ENCODE measurements at places on chromosomes 12 and 14. TPM values are rescaled to one million over a fixed set of nuclear protein-coding genes. Genes with fewer than 3 reads are reported as not detected.

GRCh38 chr14:89040080-89040459, 215.6 kb downstream of the TTC8 start:
- no peak for DNase-seq

- DNase-seq: peak; percentile 59
Measured at GRCh38 chr12:107515446-107515958, 170.1 kb upstream of the PWP1 start.

- peak; percentile 46 for DNase-seq
Measured at GRCh38 chr12:46825591-46826414, at the start of gene SLC38A4. SLC38A4 (minus strand) TSS chr12:46825997; CDS start chr12:46793071, 32,926 bp downstream.

DNA sequence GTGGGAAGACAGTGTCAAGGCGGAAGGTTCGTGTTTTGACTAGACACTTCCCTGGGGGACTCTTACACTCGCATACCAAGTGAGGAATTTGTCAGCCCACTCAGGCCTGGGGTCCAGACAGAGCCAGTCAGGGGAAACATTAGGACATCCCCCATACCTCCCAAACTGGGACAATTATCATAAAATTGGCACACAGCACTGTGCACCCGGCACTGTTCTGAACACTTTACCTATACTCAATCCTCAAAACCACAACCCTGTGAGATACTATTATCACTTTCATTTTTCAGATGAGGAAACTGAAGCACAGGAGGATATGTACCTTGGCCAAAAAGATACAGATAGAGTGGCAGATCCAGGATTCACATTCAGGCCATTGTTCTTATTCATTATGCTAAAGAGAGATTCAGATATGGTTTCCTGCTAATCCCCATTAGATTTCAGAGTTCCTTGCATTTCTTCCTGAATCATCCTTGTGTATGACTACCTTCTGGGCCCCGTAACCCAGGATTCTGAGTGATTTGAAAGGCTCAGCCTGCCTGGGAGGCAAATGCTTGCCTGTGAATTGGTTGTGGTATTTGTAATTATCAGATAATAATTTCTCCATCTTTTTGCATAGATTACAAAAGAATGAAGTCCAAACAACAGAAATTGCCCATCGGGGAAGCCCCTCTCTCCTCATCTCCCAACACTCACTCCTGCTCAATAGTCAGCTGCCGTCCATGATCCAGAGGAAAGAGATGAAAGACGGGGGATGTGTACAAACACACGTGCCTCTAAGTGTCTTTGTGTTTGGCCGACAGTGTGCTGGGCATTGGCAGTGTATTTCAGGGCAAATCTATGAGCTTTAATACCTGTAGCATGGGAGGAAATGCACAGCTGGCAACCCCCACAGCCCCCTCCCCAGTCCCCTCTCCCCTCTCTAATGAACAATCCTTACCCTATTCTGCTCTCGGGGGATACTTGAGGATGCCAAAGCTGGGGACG, 4.6 kb downstream of the TAC3 start:
- DNase-seq: no peak

- DNase-seq: no peak
Measured at GRCh38 chr12:45294906-45295305, 79.0 kb downstream of the ANO6 start.

DNA sequence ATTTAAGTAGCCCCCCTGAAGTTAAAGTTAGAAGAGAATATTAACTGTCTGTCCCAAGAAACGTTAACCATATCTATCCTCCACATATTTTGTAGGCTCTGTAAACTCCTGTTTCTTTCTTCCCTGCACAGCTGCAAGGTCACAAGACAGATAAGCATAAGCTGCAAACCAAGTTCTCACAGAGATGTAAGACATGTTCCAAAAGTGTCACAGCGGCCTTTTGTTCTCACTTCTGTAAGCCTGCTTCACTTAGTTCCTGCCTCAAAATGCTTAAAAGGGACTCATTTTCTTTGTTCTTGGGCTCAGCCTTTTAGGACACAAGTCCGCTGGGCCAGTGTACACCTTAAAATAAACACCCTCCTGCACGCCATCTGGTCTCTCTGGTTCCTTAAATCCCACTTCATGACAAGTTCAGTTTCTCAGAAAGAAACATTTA, 3.2 kb downstream of the RNASE1 start:
- DNase-seq: no peak

DNA sequence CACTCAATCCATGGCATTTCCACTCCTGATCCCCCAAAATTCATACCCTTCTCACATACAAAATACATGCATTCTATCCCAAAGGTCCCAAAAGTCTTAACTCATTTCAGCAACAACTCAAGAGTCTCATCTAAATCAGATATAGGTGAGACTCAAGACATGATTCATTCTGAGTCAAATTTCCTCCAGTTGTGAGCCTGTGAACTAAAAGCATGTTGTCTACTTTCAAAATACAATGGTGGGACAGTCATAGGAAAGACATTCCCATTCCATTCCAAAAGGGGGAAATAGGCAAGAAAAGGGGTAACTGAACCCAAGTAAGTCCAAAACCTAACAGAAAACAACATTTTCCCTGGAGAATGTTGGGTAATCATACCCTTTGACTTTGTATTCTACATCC, 103.3 kb downstream of the C12orf75 start:
- DNase-seq: peak; percentile 77

- peak; percentile 95 for DNase-seq
Measured at GRCh38 chr14:96249029-96249428, 7.0 kb upstream of the BDKRB1 start.

GRCh38 chr12:110849748-110850403, 3.1 kb downstream of the CCDC63 start:
- DNase-seq: no peak

DNA sequence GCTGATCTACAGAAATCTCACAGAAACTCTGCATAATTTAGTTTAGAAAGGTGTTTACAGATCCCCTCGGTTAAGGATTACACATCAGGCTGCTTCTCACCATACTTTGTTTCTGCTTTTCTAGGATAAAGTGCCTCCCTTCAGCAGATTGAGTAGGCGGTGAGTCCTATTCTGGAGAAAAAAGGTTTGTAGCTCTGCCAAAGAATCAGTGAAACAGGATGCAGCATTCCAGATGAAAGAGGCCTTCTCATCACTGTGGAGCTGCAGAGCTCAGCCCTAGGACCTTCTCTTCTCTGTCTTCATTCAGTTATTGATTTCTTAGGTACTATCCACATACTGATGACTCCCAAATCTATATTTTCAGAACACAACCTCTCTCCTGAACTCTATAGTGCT, 155.5 kb upstream of the KRR1 start:
- peak; percentile 64 for DNase-seq

GRCh38 chr12:120890963-120891362, 13.2 kb downstream of the SPPL3 start:
- DNase-seq: no peak

DNA sequence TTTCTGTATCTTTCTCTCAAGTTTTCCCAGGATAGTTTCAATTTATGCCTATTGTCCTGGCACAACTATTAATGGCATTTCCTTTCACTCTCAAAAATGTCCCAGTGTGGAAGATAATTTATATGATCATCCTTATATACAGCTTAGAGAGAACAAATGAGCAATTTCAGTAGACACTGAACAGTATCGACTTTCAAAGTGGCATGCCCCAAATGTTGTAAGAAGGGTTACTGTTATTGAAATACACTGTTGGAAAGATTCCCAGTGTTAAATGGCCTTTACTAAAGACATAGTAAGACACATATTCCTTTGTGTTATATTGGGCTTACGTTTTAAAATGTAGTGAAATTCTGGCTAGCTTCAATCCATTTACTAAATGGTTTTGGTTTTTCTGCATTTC, 202.3 kb upstream of the CDKN3 start:
- DNase-seq: no peak

DNA sequence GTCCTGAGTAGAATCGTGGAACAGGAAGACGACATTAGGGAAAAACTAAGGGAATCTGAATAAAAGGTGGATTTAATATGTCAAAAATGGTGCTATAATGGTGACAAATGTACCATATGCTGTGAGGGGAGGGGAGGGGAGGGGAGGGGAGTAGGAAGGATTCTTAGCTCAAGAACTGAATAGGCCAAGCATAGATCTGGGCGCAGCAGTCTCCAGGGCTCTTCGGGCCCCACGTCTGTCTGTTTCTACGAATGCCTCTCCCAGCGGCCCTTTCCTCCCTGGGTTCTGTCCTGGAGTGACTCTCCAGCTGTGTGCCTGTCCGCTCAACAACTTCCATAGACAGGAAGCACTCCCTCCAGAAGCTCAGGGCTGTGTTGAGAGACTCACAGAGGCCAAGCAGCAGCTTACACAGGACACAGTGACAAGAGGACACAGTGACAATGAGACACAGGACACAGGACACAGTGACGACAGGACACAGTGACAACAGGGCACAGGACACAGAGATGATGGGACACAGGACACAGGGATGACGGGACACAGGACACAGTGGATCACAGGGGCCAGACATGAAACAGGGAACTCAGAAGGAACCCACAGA, 42.4 kb upstream of the PPP2R5C start:
- no peak for DNase-seq

- no peak for DNase-seq
Measured at GRCh38 chr12:48031135-48031960, 27.1 kb upstream of the COL2A1 start.

DNA sequence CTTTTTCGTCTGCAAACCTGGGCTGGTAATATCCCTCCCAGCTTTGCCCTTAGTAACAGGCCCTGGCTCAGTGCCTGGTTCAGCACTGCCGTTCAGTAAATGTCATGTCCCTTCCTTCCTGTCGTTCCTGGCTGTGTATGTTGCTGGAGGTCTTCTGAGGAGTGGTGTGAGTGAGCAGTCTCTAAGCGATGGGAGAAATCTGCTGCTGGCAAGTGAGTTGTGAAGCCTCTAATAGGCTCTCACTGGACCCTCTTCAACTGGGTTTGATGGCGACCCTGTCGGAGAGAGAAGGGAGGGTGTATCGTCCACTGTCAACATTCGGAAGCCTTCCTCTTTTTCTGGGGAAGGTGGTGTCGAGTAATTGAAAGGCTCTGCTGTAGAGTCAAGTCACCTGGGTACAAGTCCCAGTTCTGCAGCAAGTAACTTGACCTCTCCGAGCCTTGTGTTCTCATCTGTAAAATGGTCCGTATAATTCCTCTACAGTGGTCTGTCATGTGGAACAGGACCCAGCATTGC, 62.8 kb downstream of the HRK start:
- peak; percentile 3 for DNase-seq

GRCh38 chr14:81473456-81474147, 60.1 kb downstream of the SEL1L start:
- DNase-seq: no peak

- DNase-seq: no peak
Measured at GRCh38 chr14:101563654-101564443, 2.6 kb downstream of the DIO3 start.

DNA sequence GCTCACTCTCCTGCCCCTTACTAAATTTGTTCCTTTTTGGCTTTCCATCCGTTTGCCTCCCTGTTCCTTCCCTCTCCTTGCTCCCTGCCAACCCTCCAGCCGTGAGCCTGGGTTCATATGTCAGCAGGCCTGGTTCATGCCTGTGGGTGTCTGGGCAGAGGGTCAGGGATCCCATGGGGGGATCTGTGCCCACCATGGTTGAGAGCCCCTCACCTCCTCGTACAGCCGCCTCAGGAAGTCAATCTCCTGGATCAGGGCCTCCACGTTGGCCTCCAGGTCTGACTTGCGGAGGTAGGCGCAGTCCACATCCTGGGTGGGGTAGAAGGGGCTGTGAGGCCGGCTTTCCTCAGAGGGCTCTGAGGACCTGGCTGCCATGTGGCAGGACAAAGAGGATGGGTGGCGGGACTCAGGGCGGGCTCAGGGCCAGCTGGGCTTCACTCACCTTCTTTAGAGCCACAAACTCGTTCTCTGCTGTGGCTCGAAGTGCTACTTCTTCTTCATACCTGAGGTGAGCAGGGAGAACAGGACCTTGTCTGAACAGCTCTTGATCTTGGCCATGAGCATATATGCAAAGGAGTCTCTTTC, 3.6 kb downstream of the KRT83 start:
- DNase-seq: no peak

DNA sequence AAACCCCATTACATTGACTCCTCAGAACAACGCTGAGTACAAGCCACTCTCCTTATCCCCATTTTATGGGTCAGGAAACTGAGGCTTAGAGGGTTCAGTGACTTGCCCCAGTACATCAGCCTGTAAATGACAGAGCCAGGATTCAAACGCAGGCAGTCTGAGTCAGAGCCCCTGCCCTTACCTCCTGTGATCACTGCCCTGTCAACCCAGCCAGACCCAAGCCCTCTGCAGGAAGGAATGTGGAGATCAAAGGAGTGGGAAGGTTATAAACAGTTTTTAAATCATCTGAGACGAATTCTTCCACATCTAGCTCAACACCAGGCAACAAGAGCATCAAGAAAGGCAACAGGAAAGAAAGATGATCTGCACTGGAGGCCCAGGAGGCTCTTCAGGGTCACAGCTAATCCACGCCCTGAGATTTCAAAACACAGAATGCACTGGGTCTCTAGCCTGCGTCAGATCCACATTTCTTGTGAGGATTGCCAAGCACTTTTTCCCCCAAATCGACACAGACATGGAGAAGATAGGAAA, 38.5 kb downstream of the SPTB start:
- DNase-seq: peak; percentile 75

Gene CMA1
- not detected for total RNA-seq

Gene WNT1
- total RNA-seq: not detected

Gene GUCY2C
- total RNA-seq: not detected

Gene AICDA
- total RNA-seq: not detected

Gene RASSF8
- total RNA-seq: 84.6 TPM

Gene DYNC1H1
- total RNA-seq: 544 TPM

Gene TMED10
- total RNA-seq: 426 TPM

Gene KRT3
- total RNA-seq: not detected

Gene HOXC9
- total RNA-seq: 0.21 TPM

Gene CLECL1
- not detected for total RNA-seq

All from HFFc6 (cell line).